SK-N-SH treated with all-trans-retinoic acid at 6 μM for 48 hours (cell line): ENCODE measurements at places on chromosomes 1 and 21.

DNA sequence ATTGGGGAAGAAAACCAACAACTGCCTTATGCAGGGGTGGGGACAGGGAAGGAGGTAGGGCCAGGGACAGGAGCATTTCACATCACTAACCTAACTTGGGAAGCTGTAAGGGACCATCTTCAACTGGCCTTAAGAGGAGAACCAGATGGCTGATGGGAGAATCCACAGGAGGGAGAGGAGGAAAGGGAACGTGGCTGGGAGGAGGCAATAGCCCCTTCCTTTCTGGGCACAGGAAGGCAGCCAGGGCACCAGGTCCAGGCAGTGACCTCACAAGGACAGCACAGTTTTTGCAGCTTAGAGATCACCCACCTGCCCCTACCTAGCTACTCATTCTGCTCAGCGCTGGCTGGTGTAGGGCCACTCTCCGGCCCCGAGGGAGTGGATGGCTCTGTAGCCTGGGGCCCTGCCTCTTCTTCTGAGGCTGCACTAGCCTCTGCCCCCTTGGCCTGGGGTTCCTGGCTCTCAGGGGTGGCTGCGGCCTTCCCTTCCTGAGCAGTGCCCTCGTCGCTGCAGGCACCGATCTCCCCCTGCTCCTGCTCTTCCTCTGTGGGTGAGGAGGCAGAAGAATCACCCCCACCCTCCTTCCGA, 1.7 kb downstream of the MARCKSL1 start:
- ATAC-seq, result peak; percentile 24

- no peak for ATAC-seq
Observed at GRCh38 chr21:29350246-29350779, 51.6 kb downstream of the BACH1 start.

DNA sequence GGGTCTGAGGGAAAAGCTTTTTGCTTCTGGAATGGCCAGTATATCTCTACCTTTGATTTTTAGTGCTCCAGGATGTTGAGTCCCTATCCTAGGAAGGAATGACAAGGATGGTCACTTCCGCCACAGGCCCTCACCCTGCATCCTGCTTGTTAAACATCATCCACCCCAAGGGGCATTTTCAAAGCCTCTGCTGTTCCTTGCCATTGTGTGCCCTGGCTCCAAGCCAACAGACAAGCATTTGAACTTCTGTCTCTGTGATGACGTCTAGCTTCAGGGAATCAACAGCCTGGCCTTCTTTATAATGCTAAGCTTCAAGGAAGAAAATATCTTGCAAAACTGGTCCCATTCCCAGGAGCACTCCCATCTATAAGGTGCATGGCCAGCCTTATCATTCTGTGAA, 12.3 kb upstream of the JAM2 start:
- no peak for ATAC-seq

- ATAC-seq, result no peak
Observed at GRCh38 chr1:201640624-201641023, 101.7 kb downstream of the NAV1 start.

- ATAC-seq, result no peak
Observed at GRCh38 chr21:25371841-25372425, 235.3 kb downstream of the MRPL39 start.

GRCh38 chr21:44687671-44688070, 5.7 kb upstream of the KRTAP12-1 start:
- ATAC-seq, result no peak

- ATAC-seq, result peak; percentile 41; the same call in 2 of the 3 replicates
Observed at GRCh38 chr1:234893725-234894630, 234.7 kb downstream of the TOMM20 start.

GRCh38 chr1:158393476-158393875, 5.8 kb downstream of the OR10T2 start:
- no peak for ATAC-seq

DNA sequence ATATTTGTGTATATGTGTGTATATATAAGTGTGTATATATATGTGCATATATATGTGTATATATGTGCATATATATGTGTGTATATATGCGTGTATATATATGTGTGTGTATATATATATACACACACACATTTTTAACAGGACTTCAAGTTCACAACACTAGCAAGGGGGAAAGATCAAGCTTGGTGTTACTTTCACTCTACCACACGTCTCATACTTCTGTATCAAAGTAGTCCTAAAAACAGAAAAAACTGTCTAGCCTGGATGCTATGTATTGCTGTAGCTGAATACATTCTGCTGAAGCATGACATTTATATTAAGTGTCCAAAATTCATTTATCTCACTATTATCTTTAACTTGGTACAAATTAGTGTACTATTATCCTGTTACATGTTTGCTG, 17.9 kb upstream of the ATP6V1G3 start:
- ATAC-seq, result no peak

DNA sequence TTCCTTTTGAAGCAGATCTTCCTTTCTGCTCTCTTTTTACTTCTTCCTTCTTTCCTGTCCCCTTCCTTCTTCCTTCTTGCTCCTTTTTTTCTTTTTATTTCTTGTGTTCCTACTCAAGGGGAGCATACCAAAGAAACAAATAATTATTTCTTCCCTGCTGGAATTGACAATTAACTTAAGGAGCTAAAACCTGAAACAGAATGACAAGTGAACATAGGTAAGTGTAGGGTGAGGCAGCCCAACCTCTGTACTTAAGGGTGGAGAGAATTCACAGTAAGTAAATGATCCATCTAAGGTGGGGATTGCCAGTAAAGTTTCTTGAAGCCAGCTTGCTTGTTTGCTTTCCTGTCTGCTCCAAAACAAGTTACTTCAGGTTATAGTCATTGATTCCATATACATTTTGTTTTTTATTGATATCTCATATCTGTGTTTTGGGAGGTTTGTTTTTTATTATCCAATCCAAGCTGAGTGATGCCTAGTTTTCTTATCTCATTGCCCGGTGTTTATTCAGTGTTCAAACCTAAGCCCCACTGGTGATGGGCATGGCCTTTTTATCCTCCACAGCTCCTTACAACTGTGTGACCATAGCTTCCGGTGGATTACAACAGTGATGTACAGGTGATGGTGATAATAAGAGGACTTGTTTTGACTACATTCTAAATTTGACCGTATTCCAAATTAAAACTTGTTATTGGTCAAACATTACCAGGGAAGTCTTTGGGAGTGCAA, 133.2 kb upstream of the IVNS1ABP start:
- no peak for ATAC-seq

DNA sequence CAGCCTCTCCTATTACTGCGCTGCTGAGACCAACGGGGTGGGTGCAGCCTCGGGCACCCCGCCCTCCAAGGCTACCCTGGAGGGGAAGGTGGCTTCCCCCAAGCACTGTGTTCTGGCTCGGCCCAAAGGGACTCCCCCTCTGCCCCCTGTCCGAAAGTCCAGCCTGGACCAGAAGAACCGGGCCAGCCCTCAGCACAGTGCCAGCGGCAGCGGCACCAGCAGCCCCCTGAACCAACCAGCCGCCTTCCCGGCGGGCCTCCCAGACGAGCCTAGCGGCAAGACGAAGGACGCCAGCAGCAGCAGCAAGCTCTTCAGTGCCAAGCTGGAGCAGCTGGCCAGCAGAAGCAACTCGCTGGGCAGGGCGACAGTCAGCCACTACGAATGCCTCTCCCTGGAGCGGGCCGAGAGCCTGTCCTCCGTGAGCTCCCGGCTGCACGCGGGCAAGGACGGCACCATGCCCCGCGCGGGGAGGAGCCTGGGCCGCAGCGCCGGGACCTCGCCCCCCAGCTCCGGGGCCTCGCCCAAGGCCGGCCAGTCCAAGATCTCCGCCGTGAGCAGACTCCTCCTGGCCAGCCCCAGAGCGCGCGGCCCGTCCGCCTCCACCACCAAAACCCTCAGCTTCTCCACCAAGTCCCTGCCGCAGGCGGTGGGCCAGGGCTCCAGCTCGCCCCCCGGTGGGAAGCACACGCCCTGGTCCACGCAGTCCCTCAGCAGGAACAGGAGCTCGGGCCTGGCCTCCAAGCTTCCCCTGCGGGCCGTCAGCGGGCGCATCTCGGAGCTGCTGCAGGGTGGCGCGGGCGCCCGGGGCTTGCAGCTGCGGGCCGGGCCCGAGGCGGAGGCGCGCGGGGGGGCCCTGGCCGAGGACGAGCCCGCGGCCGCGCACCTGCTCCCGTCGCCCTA, 533.1 kb downstream of the KIF26B start:
- ATAC-seq, result no peak; the same call in 2 of the 3 replicates

DNA sequence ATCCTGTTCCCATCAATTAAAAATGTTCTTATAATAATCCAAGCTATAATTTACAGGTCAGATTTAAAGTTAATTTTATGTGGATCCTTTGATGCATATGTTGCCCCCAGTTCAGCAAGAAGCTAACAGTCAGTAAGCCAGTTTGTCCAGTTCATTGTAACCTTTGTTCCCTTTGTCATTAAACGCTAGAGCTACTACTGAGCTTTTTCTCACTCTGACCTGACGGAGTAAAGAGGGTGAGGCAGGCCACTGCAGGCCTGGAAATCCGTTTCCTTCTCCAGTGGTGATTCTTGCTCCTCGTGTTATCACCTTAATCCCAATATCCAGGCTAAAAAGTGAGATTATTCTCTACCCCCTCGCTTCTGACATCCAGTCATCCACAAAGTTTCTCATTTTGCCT, 10.2 kb downstream of the YBX1 start:
- ATAC-seq, result no peak

DNA sequence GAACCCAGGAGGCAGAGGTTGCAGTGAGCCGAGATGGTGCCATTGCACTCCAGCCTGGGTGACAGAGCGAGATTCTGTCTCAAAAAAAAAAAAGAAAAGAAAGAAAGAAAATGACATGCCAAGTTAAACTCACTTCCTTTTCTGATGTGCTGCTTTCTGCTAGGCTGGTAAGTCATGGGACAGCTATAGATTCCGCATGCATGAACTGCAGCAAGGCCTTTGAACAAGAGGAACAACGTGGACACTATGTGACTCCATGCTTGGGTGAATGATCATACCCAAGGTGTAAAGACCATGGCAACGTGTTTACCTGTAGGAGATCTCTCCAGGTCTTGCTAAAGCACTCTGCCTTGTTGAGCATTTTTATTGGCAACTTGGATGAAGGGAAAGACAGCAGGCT, 10.3 kb upstream of the TTF2 start:
- no peak for ATAC-seq

DNA sequence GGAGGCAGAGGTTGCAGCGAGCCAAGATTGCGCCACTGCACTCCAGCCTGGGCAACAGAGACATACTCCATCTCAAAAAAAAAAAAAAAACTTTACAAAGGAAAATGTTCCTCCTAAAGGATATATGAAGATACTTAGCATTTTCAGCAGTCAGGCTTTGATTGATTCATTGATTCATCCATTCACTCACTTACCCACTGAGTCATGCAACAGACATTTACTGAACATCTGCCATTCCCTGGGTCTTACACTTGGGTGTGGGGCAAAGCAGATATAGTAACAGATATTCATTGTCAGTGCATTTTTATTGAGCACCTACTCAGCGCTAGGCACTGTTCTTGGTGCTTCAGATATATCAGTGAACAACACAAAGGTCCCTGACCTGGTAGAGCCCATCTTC, 5.6 kb upstream of the LACTBL1 start:
- ATAC-seq, result peak; percentile 13; the same call in 2 of the 3 replicates

GRCh38 chr1:66747501-66747900, 4.8 kb upstream of the DYNLT5 start:
- peak; percentile 35; the same call in 1 of the 3 replicates for ATAC-seq

DNA sequence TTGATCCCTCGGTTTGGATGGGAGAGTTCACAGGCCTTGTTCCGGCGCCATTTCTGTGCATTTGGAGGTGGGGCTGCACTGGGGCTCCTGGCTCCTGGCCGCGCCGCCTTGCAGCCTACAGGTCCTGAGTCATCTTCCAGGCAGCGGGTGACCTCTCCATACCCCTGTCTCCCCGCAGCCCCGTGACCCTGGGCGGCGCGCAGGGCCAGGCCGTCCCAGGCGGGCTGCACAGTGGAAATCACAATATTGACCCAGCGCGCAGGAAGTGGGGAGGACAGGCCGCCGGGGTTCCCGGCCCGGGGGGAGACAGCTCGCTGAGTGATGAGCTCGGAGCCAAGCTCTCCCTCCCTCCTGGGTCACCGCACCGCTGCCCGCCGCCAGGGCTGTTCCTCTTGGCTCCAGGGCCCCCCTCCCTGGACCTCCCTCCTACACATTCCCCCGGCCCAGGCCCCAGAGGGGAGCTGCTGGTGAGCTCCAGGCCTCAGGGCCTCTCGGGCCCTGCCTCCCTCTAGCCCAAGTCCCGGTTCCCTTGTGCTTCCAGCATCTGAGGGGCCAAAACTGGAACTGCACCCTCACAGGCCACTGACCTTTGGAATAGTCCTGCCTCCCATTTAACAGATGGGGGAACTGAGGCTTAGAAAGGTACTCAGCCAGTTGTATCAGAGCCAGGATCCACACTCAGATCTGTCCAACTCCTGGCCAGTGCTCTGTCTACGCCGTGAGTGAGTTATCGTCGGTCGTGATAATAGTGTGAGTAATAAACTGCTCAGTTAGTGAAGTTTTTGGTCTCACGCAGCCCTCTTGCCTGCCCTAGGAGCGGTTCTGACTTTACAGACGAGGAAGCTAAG, 142.9 kb upstream of the WNT4 start:
- ATAC-seq, result no peak

DNA sequence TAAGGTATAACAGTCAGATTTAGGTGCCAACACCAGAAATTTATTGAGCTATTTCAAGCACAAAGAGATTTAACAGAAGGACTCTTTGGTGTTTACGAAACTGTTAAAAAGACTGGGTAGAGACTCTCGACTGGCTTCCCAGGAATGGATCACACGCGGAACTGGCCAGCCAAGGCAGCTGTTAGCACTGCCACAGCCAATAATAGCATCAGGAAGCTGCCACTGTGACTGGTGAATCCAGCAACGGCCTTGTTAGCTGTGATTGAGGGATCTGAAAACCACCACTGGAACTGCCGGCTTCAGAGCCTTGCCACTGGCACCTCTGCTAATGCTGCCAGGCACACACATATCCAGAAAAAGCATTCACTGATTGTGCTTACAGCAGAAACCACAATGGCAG, 10.6 kb upstream of the SIM2 start:
- ATAC-seq, result no peak

DNA sequence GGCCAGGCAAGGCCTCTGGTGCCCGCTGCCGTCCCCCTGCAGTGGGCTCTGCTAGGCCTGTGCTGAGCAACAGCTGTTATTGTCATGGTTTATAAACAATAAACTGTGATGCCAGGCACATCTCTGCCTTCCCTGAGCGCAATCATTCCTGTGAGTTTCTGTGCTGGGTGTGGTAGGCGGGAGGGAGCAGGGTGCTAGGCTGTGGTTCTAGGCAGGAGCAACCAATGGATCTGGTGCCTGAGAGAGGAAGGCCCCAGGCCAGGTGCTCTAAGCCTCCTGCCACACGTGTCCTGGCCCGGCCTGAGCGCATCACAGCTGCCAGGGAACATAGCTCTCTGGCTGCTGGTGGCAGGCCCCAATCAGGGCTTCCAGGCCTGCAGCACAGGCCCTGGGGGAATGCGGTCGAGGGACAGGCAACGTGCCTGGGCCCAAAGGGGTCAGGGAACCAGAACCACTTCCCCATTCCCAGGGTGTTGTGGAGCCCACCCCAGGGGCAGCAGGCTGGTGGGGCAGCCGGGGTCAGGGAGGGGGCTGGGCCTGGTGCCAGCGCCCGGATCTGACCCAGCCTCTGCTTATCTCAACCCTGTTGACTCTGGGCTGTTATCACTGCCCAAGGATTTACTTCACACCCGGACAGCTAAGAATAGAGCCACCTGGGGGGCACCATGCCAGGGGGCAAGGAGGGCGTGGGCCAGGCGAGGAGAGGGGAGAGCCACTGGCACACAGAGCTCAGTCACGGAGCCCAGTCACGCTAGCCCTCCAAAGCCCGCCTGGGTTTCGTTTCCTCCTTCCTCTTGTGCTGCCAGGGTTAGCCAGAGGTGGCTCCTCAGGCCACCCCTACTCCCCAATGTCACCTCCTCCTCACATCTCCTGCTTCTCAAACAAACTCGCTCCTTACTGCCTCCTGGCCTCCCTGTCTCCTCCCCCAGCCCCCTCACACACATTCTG, 11.5 kb downstream of the TRIM46 start:
- peak; percentile 14 for ATAC-seq

- ATAC-seq, result peak; percentile 91
Observed at GRCh38 chr1:149917571-149918144, at the start of gene SV2A. Gene SV2A (minus strand): TSS chr1:149917844. CDS start chr1:149913840, 4,004 bp downstream.
